ENCODE measurements at places on chromosomes 6 and 20.

- no peak for DNase-seq
Observed at GRCh38 chr20:51217347-51218045, 194.6 kb upstream of the KCNG1 start.

DNA sequence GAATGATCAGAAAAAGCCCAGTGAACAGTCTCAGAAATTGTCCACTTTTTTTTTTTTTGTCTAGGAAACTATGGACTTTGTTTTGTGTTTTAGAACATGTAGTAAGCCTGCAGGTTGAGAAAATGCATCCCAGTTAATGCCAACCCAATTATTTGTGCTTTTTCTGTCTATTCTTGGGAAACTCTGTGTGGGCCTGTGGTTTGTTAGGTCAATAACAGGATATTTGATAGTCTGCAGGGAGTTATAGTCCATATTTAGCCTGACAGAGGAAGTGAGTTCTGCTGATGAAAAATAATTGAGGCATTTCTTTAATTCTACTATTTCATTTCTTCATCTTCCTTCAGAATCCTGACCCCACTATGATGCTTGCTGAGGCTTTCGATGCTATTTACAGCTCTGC, 154.0 kb upstream of the LAMP5 start:
- DNase-seq = no peak

GRCh38 chr6:30769088-30769852, 24.9 kb upstream of the IER3 start:
- peak; percentile 79 for DNase-seq

GRCh38 chr6:144853603-144854002, 568.5 kb downstream of the UTRN start:
- no peak for DNase-seq

DNA sequence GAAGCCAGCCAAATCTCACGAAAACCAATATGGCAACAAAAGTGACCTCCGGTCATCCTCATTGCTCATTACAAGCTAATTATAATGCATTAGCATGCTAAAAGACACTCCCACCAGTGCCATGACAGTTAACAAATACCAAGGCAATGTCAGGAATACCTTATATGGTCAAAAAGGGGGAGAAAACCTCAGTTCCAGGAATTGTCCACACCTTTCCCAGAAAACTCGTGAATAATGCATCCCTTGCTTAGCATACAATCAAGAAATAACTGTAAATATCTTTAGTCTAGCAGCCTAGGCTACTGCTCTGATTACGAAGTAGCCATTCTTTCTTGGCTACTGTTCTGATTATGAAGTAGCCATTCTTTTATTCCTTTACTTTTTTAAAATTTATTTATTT, 112.5 kb upstream of the FKBP1C start:
- no peak for DNase-seq

DNA sequence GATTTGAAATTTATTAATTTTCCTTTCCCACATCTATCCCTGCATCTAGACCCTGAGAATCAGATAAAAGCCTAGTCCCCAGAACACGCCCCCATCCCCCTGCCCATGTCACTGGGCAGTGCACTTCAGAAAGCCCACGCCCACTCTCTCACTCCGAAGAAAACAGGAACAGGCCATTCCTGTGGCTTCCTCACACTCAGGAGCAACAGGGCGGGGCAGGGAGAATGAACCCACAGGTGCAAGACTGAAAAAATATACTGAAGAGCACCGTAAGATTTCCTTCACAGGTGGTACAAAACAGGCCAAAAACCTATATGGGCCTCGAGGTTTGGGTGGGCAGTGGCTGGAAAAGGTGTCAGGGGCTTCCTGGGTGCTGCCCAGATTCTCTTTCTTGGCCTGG, 3.4 kb downstream of the OXT start:
- no peak for DNase-seq

DNA sequence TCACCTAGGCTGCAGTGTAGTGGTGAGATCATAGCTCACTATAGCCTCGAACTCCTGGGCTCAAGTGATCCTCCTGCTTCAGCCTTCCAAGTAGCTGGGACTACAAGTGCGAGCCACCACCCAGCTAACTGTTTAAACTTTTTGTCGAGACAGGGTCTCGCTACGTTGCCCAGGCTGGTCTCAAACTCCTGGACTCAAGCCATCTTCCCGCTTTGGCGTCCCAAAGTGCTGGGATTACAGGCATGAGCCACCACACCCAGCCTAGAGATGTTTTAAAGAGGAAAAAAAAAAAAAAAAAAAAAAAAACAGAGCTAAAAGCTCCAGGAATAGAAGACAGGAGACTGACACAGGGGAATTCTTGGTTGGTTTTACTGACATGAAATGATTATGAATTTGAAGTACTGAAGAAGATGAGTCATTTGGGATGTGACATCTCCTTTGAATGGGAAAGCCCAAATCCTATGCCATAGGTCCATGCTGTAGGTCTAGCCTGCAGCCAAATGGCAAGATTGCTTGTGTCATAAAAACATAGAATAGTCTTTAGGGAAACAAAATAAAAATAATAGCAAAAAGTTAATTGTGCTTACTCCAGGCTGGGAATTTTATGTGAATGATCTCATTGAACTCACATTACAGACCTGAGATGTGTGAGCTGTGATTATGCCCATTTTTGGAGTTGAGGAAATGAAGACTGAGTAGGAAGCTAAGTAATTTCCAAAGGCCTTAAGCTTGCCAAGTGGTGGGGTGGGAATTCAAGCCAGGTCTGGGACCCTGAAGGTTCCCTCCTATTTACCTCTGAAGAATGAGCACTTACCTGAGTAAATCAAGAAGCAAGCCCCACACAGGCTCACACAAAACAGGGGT, 24.3 kb upstream of the NHSL1 start:
- no peak for DNase-seq

DNA sequence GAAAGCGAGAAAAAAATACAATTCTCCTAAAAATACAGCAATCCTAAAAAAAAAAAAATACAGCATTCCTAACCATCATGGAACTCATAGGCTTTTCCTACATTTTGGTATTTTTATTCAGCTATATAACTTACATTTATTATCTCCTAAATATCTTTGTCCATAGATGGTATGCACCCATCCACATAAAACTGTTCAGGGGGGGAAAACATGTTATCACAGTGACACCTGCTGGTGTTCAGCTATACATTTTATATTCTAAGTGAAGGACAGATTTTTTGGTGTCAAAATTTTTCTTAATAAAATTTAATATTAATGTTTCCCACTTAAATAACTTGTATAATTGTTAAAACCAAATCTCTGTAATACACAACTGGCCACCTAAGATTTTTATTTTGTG, 58.0 kb downstream of the BLOC1S5 start:
- DNase-seq = no peak

GRCh38 chr20:25284131-25284601, 36.3 kb downstream of the PYGB start:
- DNase-seq = no peak

DNA sequence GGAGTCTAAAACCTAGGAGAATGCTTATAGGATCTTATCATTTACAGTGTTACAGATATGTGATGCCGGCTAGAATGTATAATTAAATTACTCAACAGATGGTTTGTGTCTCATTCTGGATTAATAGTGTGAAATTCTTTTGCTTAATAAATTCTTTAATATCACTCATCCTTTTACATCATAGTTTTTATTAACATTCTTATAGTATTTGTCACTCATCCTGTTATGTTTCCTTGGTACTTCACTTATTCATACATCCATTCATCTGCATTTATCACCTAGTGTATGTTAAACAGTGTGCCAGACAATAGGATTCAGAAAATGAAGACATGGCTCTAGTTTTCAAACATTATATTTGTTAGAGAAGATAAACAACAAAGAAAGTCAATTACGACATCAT, 468.7 kb downstream of the FRK start:
- DNase-seq = no peak

- DNase-seq = no peak
Observed at GRCh38 chr6:102902471-102902870, 1509.0 kb downstream of the GRIK2 start.

GRCh38 chr20:41222703-41223102, 85.4 kb downstream of the PLCG1 start:
- no peak for DNase-seq

- DNase-seq = no peak
Observed at GRCh38 chr6:11938285-11938890, 73.7 kb upstream of the HIVEP1 start.

DNA sequence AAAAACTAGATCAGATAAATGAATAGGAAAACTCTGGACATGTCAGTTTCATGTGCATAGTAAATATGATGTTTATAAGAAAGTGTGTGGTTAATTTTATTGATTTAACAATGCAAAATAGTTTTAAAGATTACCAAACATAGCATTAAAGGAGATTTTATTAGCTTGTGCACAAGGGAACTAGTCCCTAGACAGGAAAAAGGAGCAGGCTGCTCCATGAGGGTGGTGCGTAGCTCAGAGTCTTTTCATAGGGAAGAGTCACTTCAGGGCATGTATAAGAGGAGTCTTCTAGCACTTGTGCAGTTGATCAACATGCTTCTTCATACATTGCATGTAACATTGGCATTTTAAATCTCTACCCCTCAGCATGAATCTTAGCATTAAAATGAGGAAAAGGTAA, 835.8 kb downstream of the GRIK2 start:
- no peak for DNase-seq

DNA sequence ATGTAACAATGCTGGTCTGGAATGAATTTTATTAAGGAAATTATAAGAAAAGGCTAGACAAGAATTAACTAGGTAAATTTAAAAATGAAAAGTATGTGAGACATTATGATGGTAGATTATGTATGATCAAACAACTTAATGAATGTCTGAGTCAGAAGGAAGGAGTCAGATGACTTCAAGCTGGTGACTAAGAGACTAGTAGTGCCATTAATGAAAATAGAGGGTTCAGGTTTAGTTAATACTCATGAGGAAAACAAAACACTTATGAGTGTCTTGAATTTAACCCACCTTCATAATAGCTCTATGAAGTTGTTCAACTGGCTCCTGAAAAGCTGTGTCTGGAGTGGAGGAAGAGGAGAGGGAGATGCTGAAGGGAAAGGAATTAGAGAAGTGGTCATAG, 256.3 kb downstream of the ADGRB3 start:
- DNase-seq = no peak

- DNase-seq = no peak
Observed at GRCh38 chr6:29295181-29295585, 6.3 kb upstream of the OR14J1 start.

DNA sequence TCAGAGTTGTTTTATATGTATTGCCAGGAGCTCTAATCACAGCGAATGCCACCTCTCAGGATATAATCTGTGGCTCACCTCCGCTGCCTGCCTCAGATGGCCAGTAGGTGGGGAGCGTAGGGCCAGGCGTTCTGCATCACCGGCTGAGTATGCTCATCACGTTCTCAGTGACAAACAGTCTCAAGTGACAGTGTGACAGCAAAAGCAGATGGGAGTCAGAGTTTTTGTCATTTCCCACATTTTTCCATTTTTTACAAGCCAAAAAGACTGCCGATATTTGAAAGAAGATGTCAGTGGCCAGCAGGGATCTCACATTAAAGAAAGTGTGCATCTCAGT, 208.7 kb downstream of the ALDH8A1 start:
- no peak for DNase-seq

DNA sequence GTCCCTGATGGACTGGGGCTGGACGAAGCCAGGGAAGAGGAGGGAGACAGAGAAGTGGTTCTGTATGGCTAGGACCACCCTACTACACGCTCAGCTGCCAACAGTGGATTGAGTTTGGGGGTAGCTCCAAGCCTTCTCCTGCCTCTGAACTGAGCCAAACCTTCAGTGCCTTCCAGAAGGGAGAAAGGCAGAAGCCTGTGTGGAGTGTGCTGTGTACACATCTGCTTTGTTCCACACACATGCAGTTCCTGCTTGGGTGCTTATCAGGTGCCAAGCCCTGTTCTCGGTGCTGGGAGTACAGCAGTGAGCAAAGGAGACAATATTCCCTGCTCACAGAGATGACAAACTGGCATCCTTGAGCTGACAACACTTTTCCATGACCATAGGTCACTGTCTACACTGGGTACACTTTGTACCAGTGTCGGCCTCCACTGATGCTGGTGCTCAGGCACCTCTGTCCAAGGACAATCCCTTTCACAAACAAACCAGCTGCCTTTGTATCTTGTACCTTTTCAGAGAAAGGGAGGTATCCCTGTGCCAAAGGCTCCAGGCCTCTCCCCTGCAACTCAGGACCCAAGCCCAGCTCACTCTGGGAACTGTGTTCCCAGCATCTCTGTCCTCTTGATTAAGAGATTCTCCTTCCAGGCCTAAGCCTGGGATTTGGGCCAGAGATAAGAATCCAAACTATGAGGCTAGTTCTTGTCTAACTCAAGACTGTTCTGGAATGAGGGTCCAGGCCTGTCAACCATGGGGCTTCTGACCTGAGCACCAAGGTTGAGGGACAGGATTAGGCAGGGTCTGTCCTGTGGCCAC, 11.3 kb upstream of the RBCK1 start:
- no peak for DNase-seq
